M059J (cell line): ENCODE measurements at places on chromosomes 5 and 9. TPM values are rescaled to one million over a fixed set of nuclear protein-coding genes. Genes with fewer than 3 reads are reported as not detected.

The DIRAS2 gene
- total RNA-seq, result not detected in 2 replicates

The ZNF474 gene
- total RNA-seq, result not detected in 2 replicates

The SFXN1 gene
- 156 and 162 TPM in 2 replicates for total RNA-seq

The KIF12 gene
- 0.12 TPM in 1 of 2 replicates, not detected in the other for total RNA-seq

The CD14 gene
- 0.47 TPM in 1 of 2 replicates, not detected in the other for total RNA-seq

The NXNL2 gene
- 0.52 TPM in 1 of 2 replicates, not detected in the other for total RNA-seq

The TTC23L gene
- not detected in 2 replicates for total RNA-seq

The PPP3R2 gene
- not detected in 2 replicates for total RNA-seq

The TNFSF8 gene
- total RNA-seq, result not detected in 2 replicates

The ST8SIA4 gene
- 0.10 and 0.17 TPM in 2 replicates for total RNA-seq

The CSF2 gene
- 6.3 and 16.8 TPM in 2 replicates for total RNA-seq

The NUP188 gene
- total RNA-seq, result 67.6 and 77.6 TPM in 2 replicates

The PCSK1 gene
- 1.5 and 3.1 TPM in 2 replicates for total RNA-seq

The SAPCD2 gene
- 11.8 and 28.5 TPM in 2 replicates for total RNA-seq

The C5 gene
- total RNA-seq, result 3.4 and 5.6 TPM in 2 replicates

The N4BP3 gene
- 0.05 TPM in 1 of 2 replicates, not detected in the other for total RNA-seq

The TMOD1 gene
- 0.84 and 2.4 TPM in 2 replicates for total RNA-seq

The HNRNPAB gene
- total RNA-seq, result 85.0 and 137 TPM in 2 replicates

The RNF183 gene
- total RNA-seq, result not detected in 2 replicates

The CDX1 gene
- total RNA-seq, result not detected in 2 replicates

The IQGAP2 gene
- total RNA-seq, result 0.12 and 0.52 TPM in 2 replicates

The GPRIN1 gene
- total RNA-seq, result 8.4 and 12.4 TPM in 2 replicates

The CCL27 gene
- not detected in 2 replicates for total RNA-seq

The CXCL14 gene
- total RNA-seq, result 0.62 TPM in 1 of 2 replicates, not detected in the other

The GFRA3 gene
- not detected in 2 replicates for total RNA-seq

The ANKRD31 gene
- 0.02 TPM in 1 of 2 replicates, not detected in the other for total RNA-seq

The OR1K1 gene
- not detected in 2 replicates for total RNA-seq

The PDE8B gene
- 0.07 and 0.39 TPM in 2 replicates for total RNA-seq

The PCDHB13 gene
- 0.39 and 0.42 TPM in 2 replicates for total RNA-seq

The CNOT8 gene
- total RNA-seq, result 49.8 and 69.7 TPM in 2 replicates

The AQP3 gene
- total RNA-seq, result 0.57 and 1.1 TPM in 2 replicates

The WDR55 gene
- total RNA-seq, result 11.7 and 26.5 TPM in 2 replicates

The SLIT3 gene
- 0.17 and 0.62 TPM in 2 replicates for total RNA-seq

The PRXL2C gene
- 20.8 and 21.8 TPM in 2 replicates for total RNA-seq

The MPDZ gene
- total RNA-seq, result 9.5 and 17.2 TPM in 2 replicates

The LEAP2 gene
- total RNA-seq, result 0.25 TPM in 1 of 2 replicates, not detected in the other

The CDKN2A gene
- 594 and 597 TPM in 2 replicates for total RNA-seq

The FAM13B gene
- 9.0 and 13.0 TPM in 2 replicates for total RNA-seq

The ZNF483 gene
- 0.59 and 2.4 TPM in 2 replicates for total RNA-seq

The TRPM6 gene
- total RNA-seq, result 0.49 and 1.6 TPM in 2 replicates

The OR1N1 gene
- not detected in 2 replicates for total RNA-seq

The S1PR3 gene
- total RNA-seq, result 10.1 and 20.5 TPM in 2 replicates

The COL5A1 gene
- 164 and 277 TPM in 2 replicates for total RNA-seq

The PDCD1LG2 gene
- total RNA-seq, result 20.7 and 28.1 TPM in 2 replicates

The EIF4EBP3 gene
- not detected in 2 replicates for total RNA-seq

The RPS23 gene
- 2,299 and 2,313 TPM in 2 replicates for total RNA-seq

The PCDHGA8 gene
- total RNA-seq, result 0.07 TPM in 1 of 2 replicates, not detected in the other

The MYMK gene
- not detected in 2 replicates for total RNA-seq

The DMRT3 gene
- total RNA-seq, result not detected in 2 replicates

The SGTB gene
- total RNA-seq, result 3.3 and 5.1 TPM in 2 replicates

The BICD2 gene
- total RNA-seq, result 22.2 and 39.0 TPM in 2 replicates

The ZNF300 gene
- total RNA-seq, result 5.1 and 5.7 TPM in 2 replicates

The PCDHGA6 gene
- total RNA-seq, result 0.07 and 1.1 TPM in 2 replicates

The SPATA31E1 gene
- total RNA-seq, result not detected in 2 replicates

The DNAI1 gene
- total RNA-seq, result not detected in 2 replicates

The ANKRD18A gene
- total RNA-seq, result not detected in 2 replicates

The LECT2 gene
- not detected in 2 replicates for total RNA-seq

The SLC34A1 gene
- 0.02 TPM in 1 of 2 replicates, not detected in the other for total RNA-seq
